ENCODE measurements at places on chromosomes 12 and 14. TPM values are rescaled to one million over a fixed set of nuclear protein-coding genes. Genes with fewer than 3 reads are reported as not detected.

The LRRK2 gene
- total RNA-seq, result 8.6 TPM

The SMIM10L1 gene
- 10.2 TPM for total RNA-seq

The GALNT6 gene
- under 0.01 TPM for total RNA-seq

The STYX gene
- 29.8 TPM for total RNA-seq

The HOXC4 gene
- not detected for total RNA-seq

The ALX1 gene
- under 0.01 TPM for total RNA-seq

The KRT82 gene
- total RNA-seq, result not detected

The ITGB7 gene
- total RNA-seq, result not detected

DNA sequence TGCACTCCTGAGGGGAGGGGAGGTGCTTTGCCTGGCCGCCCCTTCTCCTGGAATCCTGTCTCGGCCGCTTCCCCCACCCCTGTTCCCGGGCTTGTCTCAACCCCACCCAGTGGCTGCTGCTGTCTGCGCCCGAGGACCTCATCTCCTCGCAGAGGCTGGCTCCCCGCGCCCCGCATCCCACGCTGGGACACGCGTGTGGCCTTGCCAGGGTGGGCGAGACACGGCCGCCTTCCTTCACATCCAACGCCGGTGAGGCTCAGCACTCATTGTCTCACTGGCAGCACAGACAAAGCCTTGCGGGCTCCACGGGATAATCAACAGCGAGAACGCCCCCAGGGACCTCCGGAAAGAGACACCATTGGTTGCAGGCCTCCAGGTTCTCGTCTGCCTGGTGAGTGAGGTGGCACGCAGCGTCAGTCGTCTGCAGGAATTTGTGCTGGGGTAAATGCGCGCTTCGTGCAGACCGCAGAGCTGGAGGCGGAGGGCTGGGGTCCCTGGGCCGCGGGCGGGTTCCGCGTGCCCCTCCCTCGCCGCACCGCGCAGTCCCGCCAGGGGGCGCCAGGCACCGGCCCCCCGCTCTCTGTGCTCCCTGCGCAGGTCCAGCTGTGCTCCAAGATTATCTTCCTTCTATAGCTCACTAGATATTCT, 26.8 kb downstream of the CCDC177 start:
- peak; percentile 55 for DNase-seq

GRCh38 chr14:85291731-85292130, 238.2 kb upstream of the FLRT2 start:
- DNase-seq, result no peak

- no peak for DNase-seq
These were observed 3.1 kb downstream of the HDAC7 start for GRCh38 chr12:47816403-47817271.

DNA sequence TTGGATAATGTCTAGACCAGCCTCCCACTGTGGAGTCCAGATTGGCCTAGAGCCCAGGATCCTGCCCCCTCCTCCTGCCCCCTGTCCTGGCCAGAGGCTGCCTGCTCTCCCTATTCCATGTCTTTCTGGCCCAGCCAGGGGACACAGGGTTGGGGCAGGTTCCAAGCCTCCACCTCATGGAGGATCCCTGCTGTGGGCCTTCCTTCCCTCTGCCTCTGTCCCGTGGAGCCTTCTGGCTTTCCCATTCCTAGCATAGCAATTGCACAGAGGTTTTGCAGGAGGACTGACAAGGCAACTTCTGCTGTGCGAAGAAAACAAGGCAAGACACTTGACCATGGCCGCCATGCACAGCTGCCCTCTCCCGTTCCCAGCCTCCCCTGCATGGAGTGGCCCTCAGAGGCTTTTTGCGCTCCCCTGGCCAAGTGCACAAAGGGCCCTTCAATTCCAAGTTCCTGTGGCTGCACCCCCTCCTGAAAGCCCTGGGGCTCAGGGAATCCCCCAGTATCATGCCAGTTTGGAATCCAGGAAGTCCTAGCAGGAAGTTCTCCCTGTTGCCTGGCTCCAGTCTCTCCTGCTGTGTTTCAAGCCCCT, 42.1 kb downstream of the KRT80 start:
- no peak for DNase-seq

GRCh38 chr12:99154216-99154982, 493.2 kb upstream of the GARIN6 start:
- DNase-seq, result no peak

- no peak for DNase-seq
These were observed 36.3 kb downstream of the DTX1 start for GRCh38 chr12:113092607-113093408.

- DNase-seq, result no peak
These were observed 18.3 kb upstream of the GXYLT1 start for GRCh38 chr12:42162965-42163364.

DNA sequence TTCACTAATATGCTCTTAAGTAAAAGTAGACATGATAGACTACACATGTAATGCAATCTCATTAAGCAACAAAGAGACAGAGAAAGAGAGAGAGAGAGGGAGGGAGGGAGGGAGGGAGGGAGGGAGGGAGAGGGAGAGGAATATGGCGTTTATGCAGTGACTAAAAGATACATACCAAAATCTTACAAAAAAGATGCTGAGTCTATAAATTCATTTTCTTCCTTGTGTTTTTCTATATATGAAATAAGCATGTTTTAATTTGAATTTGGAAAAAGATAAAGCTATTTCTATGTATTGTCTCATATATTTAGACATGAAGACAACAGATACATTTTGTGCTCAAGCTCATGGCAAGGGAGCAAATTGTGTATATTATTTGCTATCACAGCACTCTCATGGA, 44.1 kb downstream of the LRFN5 start:
- DNase-seq, result no peak

- no peak for DNase-seq
These were observed 82.9 kb downstream of the RCOR1 start for GRCh38 chr14:102675396-102675795.

GRCh38 chr14:32576977-32577376, 247.9 kb downstream of the AKAP6 start:
- no peak for DNase-seq

DNA sequence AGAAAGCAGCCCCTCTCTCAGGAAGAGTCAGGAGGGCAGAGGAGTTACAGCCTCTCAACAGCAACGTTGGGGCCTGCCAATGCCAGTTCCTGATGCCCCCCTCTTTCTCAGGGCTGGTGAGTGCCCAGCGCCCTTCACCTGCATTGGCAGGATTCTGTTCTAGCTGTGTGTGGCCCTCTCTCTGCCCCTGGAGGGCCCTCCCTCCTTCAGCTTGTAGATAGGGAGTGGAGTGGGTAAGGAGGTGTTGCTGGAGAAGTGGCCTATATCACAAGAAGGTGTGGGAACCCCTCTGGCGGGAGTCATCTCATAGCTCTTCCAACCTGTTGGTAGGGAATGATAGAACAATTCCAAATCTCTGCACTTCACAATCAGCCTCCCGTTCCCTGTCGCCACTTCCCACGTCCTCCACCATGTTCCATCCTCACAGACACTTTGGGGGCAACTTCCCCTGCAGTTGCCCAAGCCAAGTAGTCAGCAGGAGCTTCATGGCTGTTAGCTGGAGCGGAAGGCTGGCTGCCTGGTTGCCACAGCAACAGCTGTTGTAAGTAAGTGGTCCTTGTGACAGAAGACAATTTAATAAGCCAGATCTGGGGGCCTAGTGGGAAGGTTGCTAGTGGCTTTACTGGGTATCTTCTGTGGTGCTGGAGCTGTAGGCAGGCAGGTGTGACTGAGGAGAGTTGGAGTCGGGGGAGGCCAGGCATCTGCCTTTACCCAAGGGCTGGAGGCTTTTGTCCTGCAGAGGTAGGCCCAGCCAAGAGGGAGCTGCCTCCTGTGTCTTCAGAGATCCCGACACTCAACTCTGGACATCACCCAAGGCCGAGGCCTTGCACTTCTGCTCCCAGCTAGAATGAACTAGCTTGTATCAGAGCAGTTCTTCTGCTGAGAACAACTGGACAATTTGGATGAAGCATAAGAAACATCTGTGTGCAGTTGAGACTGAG, 38.4 kb downstream of the GALNT16 start:
- no peak for DNase-seq

- DNase-seq, result no peak
These were observed 95.6 kb upstream of the SLC38A2 start for GRCh38 chr12:46468160-46468559.

DNA sequence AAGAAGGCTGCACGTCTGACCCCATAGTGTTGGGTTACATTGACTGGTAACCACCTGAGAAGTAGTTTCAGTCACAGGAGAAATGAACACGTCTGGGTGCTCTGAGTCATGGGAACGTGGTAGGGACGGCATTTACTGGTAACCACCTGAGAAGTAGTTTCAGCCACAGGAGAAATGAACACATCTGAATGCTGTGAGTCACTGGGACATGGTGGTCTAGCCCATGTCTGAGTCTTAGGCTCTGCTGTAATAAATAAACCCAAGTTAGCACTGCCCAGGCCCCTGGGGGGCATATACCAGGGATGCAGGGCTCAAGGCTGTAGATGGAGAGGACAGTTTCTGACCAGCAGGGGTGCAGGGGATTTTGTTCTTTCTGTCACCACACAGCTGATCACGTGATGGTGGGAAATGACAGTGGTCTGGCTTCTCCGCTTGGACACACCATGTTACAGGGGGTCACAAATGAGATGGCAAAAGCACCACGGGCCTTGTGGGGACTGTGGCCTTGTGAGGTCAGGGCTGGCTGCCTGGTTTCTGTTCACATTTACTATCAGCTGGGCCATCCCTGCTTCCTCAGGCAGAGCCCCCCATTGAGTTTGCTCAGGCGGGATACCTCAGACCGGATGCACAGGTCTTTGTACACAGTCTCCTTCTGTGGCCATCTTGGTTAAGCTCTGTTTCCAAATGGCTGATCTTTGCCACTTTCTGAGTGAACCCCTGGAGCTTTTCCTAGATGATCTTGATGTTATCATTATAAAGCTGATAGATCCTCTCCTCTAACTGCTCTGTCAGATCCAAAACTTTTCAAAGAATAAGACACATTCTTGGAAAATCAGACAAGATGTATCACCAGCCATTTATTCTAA, 9.8 kb upstream of the C12orf42 start:
- DNase-seq, result no peak

DNA sequence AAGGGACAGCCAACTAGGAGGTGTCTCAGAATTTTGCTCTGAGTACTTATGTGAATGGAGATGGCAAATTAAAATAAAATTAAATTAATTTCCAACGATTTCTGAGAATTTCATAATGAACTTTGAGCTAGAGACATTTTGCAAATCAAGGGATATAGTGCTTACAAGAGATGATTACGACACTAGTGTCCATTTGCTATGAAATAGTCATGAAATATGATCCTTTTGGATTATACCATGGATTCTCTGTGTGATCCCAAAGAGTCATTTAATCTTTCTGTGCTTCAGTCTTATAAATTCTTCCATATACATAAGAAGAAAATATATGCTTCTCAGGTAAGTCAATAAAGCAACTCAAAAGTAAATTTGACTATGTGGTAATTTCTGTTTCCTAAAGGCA, 240.6 kb downstream of the SLC25A21 start:
- DNase-seq, result no peak

DNA sequence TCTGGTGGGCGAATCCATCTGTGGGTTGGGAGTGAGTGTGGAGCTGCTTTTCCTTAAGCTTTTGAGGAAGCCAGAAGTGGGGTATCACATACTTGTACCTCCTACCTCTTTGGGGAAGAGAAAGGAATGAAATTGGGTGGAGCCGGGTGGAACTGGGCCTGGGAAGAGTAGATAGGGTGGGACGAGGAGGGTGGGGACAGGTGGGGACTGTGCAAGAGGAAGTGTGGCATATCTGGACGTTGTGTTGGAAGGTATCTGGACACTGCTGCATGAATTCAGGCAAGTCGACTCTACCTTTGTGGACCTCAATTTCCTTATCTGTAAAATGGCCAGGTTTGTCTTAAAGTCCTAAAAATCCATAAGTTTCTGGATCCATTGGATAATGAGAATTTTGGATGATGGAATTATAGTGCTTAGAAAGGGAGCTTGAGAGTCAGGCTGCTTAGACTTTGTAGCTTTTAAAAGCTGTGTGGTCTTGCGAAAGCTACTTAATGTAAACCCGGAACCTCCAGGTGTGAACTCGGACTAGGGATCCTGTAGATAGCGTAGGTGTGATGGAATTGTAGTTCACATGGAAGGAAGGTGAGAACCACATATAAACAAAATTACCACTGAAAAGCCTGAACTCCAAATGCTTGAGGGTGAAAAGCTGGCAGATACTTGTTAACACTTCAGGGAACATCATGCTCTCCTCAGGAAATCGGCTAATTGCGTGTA, 2.1 kb downstream of the VRTN start:
- DNase-seq, result no peak

DNA sequence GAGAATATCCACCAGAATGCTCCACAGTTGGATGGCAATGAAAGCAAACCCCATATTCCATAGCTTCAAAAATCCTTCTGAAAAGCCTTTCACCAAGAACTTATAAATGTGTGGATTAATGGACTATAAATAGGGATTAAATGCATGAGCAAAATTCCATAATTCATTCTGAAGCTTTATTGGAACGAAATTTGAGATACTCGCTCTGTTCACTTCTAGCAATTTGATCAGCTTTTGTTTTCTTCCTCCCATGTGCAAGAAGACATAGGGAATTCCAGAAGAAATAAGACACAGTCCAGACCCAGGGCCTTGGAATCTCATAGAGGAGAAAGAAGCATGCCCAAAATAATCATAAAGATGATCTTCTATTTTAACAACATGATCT, 285.9 kb upstream of the TMPO start:
- no peak for DNase-seq

DNA sequence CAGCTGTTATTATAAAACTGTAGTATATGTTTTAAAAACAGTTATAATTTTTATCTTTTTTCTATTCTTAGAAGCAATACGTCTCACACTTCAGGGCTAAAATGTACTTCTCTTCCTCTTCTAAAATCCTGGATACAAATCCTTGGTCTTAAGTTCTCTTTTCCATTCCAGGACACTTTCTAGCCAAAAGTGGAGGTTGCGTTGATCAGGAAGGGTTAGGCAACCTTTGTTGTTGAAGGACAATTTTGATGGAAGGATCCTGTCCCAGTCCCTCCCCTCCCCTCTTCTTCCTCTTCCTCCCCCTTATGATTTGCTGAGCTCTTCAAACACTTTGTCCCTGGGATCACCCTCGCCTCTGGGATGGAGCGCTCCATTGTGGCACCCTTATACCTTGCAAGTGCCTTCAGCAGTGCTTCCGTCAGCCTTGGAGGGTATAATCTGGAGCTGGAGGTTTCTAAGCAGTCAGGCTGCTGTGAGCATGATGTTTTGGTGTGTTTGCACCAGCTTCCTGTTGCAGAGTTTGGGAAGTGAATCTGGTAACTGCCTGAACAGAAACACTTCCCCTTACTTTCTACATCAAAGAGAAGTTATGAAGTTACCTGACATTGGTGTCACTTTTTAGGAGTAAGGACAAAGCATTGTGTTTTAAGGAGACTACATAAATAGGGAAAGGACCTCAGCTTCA, 87.4 kb upstream of the SLC38A2 start:
- DNase-seq, result no peak

DNA sequence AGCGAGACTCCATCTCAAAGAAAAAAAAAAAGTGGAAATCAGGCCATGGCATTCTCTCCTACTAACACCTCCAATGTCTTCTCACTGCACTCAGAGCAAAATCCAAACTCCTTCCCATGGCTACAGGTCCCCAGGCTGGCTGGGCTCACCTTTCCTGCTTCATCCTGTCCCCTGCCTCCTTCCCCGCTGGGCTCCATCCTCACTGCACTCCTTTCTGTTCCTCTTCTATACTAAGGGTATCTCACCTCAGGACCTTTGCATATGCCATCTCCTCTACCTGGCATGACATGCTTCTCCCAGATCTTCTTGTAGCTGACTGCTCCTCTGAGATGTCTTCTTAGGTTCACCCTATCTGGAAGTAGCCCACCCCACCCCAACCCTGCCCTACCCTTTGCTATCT, 111.1 kb downstream of the DPF3 start:
- no peak for DNase-seq

Data from frontal cortex (tissue), 4 donors.